ENCODE measurements at places on chromosomes 1 and 21. TPM values are rescaled to one million over a fixed set of nuclear protein-coding genes. Genes with fewer than 3 reads are reported as not detected.

DNA sequence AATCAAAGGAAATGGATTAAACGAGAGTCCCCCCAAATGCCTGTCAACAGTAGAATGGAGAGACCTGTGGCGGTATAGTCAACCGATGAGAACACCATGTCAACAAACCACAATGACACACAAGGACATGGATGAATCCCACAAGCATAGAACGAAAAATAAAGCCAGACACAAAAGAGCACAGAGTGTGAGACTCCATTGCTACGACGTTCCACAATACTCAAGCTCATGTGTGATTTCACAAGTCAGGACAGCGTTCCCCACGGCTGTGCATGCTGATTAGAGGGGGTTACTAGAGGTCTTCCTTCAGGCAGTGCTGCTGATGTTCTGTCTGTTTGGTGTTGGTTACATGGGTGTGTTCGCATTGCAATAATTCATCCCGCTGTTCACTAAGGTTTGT is 5.8 kb upstream of the PLA2G2D start:
- peak; percentile 52 for DNase-seq

DNA sequence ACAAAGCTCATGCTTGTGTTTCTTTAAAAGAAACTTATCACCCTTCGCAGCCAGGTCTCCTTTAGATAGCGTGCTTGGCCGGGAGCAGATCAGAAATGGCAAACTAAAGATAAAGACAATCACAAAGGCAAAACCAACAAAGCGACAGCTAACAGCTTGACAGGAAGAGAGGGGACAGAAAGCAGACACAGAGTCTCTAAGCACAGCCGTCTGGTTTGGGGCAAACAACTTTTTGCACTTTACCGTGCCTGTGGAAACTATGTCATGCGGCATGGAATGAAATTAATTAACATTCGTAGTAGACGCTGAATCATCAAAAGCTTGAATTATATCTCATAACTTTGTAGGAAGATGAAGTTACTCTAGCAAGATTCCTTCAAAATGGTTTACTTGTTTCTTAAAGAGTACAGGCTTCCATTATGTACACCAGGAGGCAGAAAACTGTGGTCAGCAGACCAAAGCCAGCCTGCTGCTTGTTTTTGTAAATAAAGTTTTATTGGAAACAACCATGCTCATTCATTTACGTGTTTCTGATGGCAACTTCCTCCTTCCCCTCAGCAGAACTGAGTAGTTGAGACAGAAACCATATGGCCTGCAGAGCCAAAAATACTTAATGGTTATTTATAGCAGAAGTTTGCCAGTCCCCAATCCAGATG is 183.2 kb downstream of the KIF26B start:
- peak; percentile 15 for DNase-seq

DNA sequence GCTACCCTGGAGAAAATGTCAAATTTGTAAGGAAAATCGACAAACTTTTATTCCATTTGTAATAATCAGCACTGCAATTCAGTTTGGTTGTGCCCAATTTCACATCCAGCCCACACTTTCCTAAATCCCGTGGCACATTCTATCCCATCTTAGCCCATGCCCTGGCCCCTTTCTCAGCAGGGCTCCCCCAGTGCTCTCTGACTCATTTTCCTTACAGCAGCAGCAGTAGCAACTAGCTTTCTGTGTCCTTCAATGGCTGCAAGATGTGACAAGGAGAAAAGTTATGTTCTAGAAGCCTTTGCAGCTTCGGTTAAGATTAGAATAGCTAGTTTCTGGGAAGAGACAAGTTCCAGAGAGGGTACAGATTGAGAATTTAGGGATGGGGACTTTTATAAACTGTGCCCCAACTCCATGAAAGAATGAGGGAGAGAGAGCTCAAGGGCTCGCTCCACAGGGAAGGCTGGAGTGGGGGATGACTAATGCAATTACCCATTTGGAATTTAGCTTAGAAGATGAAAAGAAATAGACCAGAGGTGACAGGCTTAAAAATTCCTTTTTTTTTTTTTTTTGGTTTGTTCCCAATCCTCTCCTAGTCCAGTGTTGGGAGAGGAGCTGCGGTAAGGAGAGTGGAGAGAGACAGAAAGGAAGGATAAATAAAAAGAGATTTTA is 47.0 kb upstream of the POU2F1 start:
- peak; percentile 78 for DNase-seq

GRCh38 chr1:95427525-95427924 is 193.5 kb downstream of the RWDD3 start:
- DNase-seq: no peak

GRCh38 chr1:27594564-27595510 is 9.1 kb downstream of the AHDC1 start:
- peak; percentile 76 for DNase-seq

DNA sequence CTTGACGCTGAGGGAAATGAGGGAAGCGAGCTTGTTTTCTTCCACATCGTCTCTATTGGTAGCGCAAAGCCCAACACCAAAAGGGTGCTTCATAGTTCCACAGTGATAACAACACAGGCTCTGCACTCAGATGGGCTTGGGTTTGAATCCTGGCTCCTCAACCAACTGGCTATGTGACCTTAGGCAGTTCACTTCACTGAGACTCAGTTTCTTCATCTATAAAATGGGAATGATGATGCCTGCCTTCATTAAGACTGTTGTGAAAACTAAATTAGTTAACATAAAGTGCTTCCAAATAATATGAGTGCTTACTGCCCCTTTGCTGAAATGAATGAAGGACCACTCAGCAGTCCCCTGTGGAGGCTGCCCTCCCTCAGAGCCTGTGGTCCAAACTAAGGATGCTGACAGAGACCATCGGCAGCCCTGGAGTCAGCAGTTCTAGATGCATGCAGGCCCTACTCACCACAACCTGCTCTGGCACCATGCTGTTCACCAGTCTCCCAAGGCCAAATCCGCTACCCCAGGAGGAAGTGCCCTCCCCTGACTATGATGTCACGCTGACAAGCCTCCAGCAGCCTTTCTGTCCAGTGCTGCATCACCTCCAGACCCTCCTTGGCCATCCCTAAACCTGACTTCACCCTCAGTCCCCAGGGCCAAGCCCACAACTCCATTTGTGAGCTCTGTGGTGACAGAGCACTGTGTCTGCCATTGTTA is 30.7 kb downstream of the DMAP1 start:
- DNase-seq: no peak

GRCh38 chr1:48887796-48888195 is 111.1 kb upstream of the BEND5 start:
- DNase-seq: no peak

- DNase-seq: no peak
These were observed 53.9 kb downstream of the COQ8A start for GRCh38 chr1:226993814-226994585.

Gene S1PR1
- 0.84 TPM for total RNA-seq

Gene MKNK1
- 16.8 TPM for total RNA-seq

Gene RC3H1
- 10.5 TPM for total RNA-seq

Gene IFNLR1
- 11.7 TPM for total RNA-seq

Gene MYOM3
- under 0.01 TPM for total RNA-seq

Gene TIAM1
- 3.6 TPM for total RNA-seq

Gene ZNF648
- total RNA-seq: not detected
